ENCODE measurements at places on chromosomes 1 and 21.

DNA sequence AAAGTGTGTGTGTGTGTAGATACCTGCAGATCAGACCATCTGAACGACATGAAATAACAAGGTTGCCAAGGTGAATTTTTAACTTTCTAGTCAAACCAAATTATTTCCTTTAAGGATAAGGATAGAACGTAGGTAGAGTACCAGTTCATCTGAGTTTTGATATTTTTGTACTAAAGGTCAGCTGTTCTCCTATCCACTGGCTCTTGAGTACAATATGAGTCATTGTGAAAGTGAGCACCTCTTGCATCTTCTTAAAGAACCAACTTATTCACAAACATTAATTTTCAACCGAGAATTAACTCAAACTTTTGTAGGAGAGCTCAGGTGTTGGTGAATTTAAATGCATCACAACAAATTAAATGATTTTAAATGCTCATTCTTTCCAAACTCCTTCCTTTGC lies 71.5 kb downstream of the IFI44 start:
- no peak for DNase-seq

DNA sequence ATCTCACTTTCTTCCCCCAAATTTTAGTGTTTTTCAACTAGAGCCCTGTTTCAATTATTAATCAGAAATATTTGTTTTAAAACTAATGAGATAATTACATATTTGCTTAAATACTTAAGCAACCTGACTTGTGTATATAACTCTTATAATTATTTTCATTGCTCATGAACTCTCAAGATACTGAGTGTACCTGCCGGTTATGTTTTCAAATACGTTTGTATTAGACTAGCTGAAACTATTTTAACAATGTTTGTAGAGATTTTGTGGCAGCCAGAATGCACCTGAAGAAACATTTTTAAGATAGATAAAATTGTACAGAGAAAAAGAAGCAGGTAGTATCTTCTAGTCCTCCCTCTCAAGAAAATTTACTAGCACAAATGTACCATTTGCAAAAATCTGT lies 140.6 kb upstream of the CXADR start:
- no peak for DNase-seq

DNA sequence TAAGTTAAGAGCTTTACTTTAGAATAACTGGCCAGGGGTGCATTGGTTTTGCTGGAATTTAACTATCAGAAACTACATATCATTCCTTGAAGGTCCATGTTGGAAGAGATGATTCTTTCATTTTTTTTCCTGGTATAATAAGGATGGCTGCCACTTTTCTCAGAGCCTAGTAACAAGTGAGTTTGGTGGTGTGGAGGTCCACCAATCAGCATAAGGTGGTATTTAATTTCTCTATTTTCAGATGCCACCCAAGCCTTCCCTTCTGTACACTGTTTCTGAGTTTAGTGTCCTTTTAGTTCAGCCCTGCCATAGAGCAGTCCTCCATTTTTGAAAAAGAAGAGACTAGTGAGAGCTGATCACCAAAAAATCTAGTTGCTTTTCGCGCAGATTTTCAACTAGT lies 386.3 kb downstream of the USP25 start:
- no peak for DNase-seq

GRCh38 chr1:5611431-5611830 lies 380.8 kb downstream of the NPHP4 start:
- DNase-seq = peak; percentile 41

DNA sequence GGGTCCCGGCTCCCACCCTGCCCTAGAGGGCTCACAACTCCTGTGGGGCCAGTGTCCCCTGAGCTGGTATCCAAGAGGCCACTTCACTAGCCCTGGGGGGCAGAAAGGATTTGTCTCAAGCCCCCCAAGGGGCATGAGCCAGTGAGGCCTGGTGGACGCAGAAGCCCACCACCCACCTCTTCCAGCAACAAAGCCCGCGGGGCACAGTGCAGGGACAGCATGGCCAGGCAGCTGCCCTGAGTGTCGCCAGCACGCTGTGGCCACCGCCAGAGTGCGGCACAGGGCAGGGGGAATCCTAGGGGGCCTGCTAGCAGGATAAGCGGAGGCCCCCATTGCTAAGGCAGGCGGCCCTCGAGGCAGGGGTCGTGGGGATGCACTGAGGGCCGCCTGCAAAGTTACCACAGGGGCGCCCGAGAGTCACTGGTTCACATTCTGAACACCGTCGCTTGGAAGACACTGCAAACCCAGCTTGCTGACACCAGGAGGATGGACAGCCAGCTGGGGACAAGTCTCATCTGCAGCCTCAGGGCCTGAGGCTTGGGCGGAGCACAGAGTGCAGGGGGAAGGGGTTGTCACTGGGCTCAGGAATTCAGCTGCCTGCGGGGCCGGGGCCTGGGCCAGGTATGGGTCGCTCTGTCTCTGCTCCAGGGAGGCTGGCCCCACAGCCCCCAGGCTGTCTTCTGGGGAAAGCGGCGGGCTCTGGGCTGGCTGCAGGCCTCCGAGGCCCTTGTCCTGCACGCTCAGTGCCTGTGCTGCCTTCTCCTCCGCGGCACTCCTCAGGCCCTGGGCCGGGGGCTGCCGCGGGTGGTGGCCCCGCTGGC lies 26.8 kb downstream of the SLC19A1 start:
- DNase-seq = no peak

GRCh38 chr1:22041505-22041904 lies 11.0 kb upstream of the CDC42 start:
- peak; percentile 95 for DNase-seq

DNA sequence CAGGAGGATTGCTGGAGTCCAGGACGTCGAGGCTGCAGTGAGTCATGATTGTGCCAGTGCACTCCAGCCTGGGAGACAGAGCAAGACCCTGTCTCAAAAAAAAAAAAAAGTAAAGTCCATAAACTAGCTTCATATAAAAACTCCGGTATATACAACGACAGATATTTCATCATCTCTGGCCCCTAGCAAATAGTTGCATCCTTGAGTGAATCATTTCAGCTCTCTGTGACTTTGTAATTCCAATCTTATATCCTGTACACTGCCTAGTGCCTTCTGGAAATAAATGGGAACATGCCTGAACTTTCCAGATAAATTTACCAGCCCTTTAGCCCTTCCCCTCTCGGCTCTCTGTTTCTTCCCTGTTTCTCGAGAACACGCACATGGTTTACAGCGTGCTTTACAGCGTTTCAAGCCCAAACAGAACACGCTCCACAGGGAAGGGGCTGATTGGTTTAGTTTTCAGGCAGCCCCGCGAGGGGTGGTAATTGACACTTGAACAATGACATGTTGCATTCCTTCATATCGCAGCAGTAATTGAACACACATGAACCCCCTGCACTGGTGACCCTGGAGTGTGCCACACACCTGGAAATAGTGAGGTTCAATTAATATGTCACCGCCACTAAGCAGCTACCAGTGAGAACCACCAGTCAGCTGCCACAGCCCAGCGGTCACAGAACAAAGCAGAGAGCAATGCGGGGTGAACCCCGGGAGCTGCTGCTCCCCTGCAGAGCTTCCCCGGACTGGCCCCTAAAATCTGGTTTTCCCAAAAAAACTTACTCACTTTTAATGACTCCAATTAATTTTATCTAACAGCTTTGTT lies 35.7 kb upstream of the SIM2 start:
- peak; percentile 71 for DNase-seq

DNA sequence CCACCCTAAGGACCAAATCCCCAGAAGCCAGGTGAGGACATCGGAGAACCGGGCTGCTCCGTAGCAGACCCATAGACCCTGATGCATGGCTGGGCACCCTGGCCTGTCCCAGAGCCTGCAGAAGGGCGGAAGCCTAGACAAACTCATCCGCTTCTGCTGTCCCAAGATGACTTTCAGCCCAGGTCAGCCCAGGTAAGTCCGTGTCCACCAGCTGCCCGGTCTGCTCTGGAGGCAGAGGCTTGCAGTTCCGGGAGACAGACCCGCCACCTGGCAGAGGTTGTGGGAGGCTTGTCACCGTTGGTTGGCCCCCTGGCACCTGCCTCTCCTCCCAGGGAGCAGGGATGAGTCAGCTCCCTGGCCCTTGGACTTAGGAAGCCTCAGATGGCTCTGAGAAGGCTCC lies 22.8 kb upstream of the POFUT2 start:
- DNase-seq = no peak

DNA sequence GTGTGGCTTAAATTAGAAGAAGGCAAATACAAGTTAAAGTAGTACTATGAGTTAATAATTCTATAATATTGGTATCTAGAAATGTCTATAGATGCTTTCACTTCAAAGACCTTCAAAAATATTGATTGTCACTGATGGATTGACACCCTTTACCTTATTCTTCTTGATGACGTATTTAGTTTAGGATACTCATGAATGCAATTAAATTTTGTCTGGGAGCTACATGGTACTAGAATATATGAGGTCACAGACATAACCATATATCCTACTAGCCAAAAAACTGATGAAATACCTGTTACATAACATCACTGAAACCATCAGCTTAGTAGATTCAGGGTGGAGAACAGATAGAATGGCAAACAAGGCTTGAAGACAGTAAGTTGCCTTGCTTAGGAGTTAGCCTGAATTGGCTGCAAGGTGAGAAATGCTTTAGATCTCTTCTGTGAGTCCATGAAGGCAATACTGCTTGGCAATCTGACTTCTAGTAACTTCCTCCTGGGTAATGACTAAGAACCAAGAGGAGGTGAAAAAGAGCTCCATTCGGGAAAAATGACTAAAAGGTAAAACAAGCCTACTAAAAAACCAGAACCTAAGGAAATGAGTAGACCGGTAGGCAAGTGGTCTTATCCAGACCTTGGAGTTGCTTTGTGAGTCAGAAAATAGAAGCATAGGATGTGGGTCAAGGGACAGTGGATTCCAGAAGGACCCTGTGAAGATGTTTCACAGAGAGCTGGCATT lies 16.9 kb upstream of the ARHGAP29 start:
- DNase-seq = peak; percentile 33

DNA sequence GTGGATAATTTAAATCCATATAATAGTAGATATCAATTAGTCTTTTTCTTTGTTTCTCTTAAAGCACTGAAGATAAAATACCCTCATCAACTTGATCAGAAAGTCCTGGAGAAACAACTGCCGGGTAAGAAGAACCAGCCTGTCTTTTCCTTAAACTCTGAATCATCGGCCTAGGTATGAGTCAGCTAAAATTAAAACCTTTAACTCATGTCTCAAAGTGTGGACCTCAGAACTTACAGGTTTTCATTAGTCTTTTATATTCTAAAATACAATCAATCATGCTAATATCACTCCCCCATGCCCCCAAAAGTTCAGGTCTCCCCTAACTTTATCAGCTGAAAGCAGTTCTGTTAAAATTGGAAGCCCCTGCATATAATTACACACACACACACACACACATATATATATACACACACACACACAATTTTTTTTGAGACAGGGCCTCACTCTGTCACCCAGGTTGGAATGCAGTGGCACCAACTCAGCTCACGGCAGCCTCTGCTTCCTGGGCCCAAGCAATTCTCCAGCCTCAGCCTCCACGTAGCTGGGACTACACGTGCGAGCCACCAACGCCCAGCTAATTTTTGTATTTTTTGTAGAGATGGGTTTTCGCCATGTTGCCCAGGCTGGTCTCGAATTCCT lies 61.3 kb downstream of the B3GALNT2 start:
- peak; percentile 79 for DNase-seq

DNA sequence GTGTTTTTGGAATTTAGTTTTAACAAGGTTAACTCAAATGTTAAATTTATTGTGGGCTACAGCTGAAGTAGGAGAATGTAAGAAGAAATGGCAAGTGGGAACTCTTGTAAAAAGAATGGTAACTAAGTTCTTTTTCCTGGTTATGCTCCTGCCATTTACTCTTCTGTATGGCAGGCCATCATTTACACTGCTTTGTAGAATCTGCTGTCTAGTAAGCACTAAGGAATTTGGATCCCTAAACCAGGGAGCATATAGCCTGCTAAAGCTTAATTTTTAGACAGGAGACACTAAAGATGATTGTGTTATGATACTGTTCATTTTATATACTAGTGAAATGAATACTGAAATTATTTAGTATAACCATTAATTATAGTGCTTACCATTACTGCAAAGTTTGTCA lies 85.3 kb downstream of the CAMTA1 start:
- DNase-seq = no peak

DNA sequence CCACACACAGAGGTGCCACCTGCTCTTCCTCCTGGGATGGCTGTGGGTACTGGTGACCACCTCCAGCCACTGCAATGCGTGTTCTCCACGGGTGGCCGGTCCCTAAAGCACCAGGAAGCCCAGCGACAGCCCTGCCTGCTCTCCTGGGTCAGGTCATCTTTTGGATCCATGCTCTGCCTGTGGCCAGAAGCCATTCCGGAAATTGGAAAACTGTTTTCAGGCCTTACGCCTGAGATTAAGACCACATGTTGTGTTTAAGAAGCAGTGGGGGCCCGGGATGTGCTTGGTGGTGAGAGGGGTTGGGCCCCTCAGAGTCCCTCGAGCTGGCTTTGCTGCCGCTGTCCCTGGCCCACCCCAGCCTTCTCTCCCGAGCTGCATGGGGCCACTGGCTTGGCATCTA lies 150.8 kb downstream of the PEX14 start:
- no peak for DNase-seq

DNA sequence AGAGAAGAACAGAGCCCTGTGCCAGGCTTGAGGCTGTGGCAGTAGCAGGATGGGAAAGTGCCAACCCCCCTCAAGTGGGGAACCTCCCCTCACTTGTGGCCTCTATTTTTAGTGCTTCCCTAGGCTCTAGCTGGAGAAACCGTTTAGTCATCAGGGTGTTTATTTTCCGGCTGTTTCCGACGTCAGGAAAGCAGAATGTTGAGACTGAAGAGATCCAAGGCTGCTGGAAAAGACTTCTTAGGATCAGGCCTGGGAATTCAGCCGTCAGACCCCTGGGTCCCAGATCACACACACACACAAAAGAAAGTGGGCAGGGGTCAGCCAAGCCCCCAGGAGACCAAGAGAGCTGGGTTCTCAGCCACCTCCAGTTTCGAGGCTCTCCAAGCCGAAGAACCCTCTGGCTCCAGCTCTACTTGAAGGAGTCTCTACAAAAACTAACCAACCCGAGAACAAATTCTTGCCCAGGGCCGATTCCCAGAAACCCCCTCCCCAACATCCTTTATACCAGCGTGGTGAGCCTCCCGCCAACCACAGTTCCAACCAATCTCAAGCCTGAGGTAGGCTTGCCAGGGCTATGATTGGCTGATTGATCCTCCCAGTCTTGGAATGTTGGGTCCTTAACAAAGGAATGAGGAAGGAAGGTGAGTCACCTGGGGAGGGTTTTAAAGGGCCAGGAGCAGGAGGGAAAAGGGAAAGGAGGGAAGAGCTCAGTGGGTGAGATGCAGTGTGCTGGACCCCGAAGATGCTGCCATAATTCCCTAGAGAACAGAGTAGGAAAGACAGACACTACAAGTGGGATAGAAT lies 2.5 kb upstream of the MEF2D start:
- peak; percentile 96 for DNase-seq

- DNase-seq = no peak
These were observed 41.7 kb downstream of the PSMG1 start for GRCh38 chr21:39141502-39141901.

- DNase-seq = no peak
These were observed 33.6 kb upstream of the DISP1 start for GRCh38 chr1:222781251-222781650.

GRCh38 chr1:234237393-234237792 lies 135.9 kb upstream of the COA6 start:
- DNase-seq = no peak

GRCh38 chr1:211831558-211832323 lies 1.2 kb upstream of the LPGAT1 start:
- no peak for DNase-seq

- no peak for DNase-seq
These were observed 40.3 kb downstream of the FHAD1 start for GRCh38 chr1:15287035-15287979.
